ENCODE measurements at places on chromosomes 2 and 18.

DNA sequence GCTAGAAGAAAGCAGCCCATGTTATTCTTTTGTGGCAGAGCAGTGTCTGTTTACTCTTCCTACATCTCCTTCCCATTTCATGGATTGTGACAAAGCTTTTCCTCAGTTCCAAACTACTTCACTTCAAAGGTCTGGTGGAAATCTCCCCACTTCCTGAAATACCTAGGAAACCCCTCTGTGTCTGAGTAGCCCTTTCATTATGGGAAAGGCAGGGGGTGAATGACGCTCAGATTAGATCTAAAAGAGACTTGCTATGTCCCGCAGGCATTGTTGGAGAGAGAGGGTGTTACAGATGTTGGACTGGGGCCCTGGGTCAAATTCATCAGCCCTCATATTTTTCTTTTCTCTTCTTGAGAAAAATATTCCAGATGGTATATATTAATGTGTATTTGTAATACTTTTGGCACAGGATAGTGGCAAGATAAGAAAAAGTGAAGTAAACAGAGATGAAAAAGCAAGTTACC lies 675.0 kb downstream of the IRS1 start:
- DNase-seq, result no peak

GRCh38 chr18:58541789-58542425 lies 87.0 kb downstream of the ALPK2 start:
- DNase-seq, result no peak

GRCh38 chr2:128732976-128733431 lies 414.3 kb upstream of the HS6ST1 start:
- no peak for DNase-seq

GRCh38 chr2:26534098-26534864 lies 56.4 kb upstream of the OTOF start:
- no peak for DNase-seq

DNA sequence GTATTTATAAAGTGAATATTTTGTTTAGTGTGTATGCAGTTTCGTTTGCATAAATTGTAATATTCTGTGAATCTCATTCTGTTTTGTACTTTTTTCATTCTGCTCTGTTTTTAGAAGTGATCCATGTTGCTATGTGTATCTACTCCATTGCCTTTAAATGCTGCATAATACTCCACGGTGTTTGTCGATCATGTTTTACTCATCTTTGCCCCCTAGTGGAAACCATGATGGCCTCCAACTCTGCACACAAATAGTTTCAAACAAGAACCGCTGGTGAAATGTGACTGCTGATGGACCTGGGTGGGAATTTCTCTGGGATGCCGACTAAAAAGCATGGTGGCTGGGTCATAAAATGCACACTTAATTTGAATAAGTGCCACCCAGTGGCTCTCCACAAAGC lies 32.0 kb upstream of the SKOR2 start:
- DNase-seq, result no peak

GRCh38 chr18:26406324-26406723 lies 142.0 kb downstream of the KCTD1 start:
- no peak for DNase-seq

- DNase-seq, result no peak
Observed at GRCh38 chr2:228768818-228769217, 502.3 kb downstream of the PID1 start.

- DNase-seq, result no peak
Observed at GRCh38 chr2:83365476-83365875, 1093.6 kb downstream of the SUCLG1 start.

GRCh38 chr18:62938006-62938405 lies 222.7 kb downstream of the PHLPP1 start:
- no peak for DNase-seq

DNA sequence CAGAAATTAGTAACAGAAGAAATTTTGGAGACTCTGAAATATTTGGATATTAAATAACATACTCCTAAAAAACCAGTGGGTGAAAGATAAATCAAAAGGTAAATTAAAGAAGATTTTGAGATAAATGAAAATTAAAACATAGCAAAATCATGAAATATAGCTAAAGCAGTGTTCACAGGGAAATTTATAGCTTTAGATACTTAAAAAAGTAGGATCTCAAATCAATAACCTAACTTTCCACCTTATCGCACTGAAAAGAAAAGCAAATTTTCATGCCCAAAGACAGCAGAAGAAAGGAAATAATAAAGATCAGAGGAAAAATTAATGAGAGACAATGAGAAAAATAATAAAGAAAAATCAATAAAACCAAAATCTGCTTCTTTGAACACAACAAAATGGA lies 135.1 kb upstream of the KLF7 start:
- DNase-seq, result no peak

DNA sequence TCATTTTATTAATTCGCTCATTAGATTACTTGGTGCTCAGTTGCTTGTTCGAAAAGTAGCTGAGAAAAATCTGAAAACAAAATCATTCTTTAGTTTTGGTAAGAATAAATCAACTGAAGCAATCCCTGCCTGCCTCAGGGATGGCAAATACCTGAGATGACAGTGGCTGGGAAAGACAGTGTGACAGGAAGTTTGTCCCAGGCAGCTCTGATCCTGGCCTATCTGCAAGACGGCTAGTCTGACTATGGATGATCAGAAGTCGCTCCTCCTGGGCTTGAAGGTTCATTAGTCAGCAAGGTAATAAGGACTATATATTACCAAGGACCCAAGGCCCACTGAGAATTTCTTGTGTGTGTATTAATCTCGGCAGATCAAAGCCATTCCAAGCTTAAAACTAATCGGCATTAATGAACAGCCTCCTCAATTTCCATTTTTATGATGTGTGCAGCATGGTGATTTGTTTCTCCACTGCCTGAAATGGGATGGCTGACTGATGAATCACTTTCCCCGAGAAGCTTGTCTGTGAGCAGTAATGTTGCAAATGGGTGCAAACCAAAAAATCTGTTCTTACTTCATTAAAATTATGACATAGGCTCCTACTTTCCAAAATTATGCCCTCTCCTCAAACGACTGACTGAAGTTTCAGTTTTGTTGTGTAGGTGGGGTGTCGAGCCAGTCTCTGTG lies 199.9 kb downstream of the ACTR3 start:
- no peak for DNase-seq

Measured in activated CD8-positive, alpha-beta memory T cell treated with anti-CD3 and anti-CD28 coated beads for 48 hours (primary cell).